ENCODE measurements at places on chromosomes 4 and X.

- DNase-seq = peak; percentile 86
Measured at GRCh38 chrX:129654652-129655546, at the start of gene APLN. Gene APLN (minus strand): TSS chrX:129654956. CDS start chrX:129654630, 326 bp downstream.

DNA sequence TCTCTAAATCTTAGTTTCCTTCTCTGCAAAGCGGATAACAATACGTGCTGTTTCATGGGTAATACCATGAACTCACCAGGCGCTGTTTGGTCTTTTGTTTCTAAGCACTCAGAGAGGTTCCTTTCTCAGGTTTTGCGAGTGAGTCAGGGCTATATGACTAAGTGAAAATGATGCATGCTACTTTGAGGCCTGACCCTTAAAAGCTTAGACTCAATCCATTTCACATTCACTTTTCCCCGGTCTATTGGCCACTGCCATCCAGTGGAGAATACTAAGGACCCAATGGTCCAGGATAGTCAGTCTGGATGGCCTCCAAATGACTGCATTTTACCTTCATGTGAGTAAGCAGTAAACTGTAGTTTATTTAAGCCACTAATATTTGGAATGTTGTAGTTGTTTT, 400.8 kb upstream of the SLIT2 start:
- DNase-seq = peak; percentile 62

DNA sequence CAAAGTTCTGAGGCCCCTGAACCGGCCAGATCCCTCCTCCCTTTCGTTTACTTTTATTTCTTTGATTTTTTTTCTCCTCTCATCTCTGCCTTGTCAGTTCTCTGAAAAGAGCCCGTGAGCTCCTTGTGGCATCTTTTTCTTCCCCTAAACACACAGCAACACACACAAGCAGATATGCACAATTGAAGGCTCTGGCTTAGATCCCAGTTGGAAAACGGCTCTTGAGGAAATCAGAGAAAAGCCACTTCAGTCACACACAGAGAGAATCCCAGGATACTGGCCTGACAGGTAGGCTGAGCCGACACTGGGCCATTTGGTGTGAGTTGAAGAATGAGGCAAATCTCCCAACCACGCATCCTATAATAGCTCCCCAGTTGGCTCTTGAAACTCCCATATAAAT, 12.9 kb downstream of the DIPK2B start:
- no peak for DNase-seq

DNA sequence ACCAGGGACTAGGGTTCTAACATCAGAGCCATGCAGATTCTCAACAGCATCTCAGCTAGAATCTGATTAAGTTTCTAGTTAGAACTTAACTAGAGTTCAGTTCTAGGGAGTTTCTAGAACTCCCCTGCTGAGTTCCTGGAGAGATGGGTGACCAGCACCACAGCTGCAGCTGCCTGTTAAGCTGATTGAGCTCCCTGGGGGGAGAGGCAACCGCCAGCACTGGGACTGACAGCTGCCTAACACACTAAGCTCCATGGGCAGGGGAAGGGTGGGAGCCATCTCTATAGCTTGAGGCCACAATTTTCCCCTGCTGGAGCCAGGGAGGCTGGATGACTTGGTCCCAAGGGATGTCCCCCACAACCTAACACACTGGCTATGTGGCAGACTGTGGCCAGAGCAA, 84.2 kb downstream of the CHIC1 start:
- no peak for DNase-seq

DNA sequence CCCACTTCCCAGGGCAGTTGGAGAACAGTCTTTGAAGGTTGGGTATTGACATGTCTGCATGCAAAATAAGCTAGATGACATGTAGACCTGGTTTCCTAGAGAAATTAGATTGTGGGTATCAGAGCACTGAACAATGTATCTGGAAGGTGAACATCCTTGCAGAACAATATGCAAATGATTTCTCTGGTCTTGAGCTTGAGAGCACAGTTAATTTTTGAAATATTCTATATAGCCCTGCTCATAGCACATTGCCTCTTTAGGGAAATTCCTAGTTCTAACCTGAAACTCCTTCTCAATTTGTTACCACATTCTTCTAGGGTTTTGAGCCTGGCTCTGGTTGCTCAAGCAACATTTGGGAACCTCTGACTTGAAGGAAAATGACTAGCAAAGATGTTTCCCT, 41.6 kb upstream of the LAS1L start:
- DNase-seq = no peak
